ENCODE measurements at places on chromosomes 6 and 20.

DNA sequence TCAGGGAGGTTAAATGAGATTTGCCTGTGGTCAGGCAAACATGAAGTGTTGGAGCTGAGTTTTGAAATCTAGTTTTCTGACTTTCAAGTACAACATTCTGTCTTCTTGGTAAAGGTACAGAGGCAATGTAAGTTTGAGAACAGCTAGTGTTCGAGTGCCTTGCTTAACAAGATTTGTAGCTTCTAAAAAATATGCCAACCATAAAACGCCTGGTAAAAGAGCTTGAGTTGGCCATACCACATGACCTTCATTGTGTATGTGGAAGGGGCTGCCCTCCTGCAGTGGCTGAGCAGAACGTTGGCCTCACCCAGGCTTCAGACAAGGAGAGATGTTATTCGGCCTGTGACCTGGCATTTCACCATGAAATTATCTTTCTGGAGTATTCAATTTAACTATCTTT, 86.5 kb downstream of the MAP7 start:
- no peak for DNase-seq

GRCh38 chr6:22613695-22614094, 44.3 kb downstream of the HDGFL1 start:
- peak; percentile 57 for DNase-seq

- no peak for DNase-seq
These were observed 16.4 kb downstream of the TOMM34 start for GRCh38 chr20:44943828-44944227.

GRCh38 chr6:75203721-75204120, 2.1 kb downstream of the COL12A1 start:
- peak; percentile 60 for DNase-seq

DNA sequence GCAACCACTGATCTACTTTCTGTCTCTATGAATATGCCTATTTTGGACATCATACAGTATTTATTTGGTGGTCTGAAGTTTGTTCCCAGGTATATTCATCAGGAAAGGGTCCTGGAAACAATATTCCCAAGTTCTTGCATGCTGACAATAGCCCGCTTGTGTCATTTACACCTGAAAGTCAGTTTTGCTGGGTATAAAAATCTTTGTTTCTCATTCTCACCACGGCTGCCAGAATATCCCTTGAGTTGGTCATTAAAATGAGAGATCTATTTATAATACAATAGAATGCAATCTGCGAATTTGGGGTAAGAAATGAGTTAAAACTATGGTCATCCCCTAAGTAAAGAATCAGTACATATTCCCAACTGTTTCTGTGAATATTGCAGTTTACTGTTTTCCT, 79.0 kb downstream of the MAN1A1 start:
- DNase-seq = no peak

DNA sequence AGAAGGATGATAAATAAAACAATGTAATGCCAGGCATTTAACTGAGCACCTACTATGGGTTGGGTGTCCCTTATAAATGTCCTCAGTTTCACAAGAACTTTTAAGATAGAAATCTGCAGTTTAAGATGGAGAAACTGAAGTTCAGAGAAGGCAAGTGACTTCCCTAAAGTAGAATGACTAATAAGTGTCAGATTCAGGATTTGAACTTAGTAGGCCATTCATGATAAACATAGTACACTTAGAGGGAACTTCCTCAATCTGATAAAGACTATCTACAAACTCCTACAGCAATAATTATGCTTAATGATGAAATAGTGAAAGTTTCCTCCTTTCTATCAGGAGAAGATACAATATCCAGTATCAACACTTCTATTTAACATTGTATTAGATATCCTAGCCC, 43.9 kb downstream of the NCR2 start:
- no peak for DNase-seq
